ENCODE measurements at places on chromosomes 11 and 22. TPM values are rescaled to one million over a fixed set of nuclear protein-coding genes. Genes with fewer than 3 reads are reported as not detected.

SNAP29 gene
- 11.5 TPM for total RNA-seq

LMO2 gene
- total RNA-seq, result 2.2 TPM

CYTH4 gene
- total RNA-seq, result 0.39 TPM

BEST1 gene
- total RNA-seq, result 2.3 TPM

CDON gene
- total RNA-seq, result 12.1 TPM

OR52E8 gene
- total RNA-seq, result not detected

CD6 gene
- total RNA-seq, result not detected

LDHAL6A gene
- total RNA-seq, result not detected

PANX2 gene
- total RNA-seq, result 0.65 TPM

STK33 gene
- 2.8 TPM for total RNA-seq

OR8G5 gene
- total RNA-seq, result not detected

OTOG gene
- not detected for total RNA-seq

PGA5 gene
- total RNA-seq, result not detected

JAM3 gene
- total RNA-seq, result 47.3 TPM

SCN2B gene
- total RNA-seq, result 0.48 TPM

SLC17A6 gene
- total RNA-seq, result not detected

TSKU gene
- total RNA-seq, result 71.6 TPM

PLAAT5 gene
- not detected for total RNA-seq

JAML gene
- total RNA-seq, result not detected

LUZP2 gene
- total RNA-seq, result 1.5 TPM

CYP2D6 gene
- 0.08 TPM for total RNA-seq

Measured in epithelial cell of alveolus of lung (primary cell).